ENCODE measurements at places on chromosomes 5 and 9. TPM values are rescaled to one million over a fixed set of nuclear protein-coding genes. Genes with fewer than 3 reads are reported as not detected.

DNA sequence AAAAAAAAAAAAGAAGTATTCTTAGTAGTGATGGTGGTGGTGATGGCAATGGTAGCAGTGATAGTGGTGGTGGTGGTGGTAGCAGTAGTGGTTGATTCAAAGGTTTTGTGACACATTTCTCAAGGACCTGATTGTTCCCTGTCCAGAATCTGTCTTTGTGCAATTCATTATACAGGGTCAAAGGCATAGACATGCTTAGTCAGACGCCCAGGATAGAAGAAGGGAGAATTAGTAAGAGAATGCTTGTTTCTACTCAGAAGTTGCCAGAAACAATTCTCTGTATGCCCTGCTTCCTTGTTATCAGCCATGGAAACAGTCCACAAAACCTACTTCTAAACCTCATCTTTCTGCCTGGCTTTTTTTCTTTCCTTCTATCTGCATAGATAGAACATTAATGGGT lies 89.4 kb downstream of the SLC44A1 start:
- no peak for DNase-seq

DNA sequence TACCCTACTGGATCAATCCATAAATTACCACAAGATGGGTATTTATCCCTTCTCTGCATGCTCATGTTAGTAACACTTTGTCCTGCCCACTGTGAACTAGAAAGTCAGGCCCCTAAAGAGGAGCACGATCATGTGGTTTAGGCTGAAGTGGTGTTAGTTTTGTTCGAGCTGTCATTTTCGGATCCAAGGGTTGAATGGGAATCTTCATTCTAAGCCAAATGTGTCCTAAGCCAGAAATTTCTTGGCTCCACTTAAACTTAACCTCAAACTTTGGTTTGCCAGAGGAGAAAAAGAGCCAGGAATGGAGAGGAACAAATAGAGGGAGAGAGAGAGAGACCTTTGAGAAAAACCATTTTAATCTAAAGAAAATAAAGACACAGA lies 837.7 kb upstream of the ZNF608 start:
- no peak for DNase-seq

GRCh38 chr5:78537821-78538220 lies 110.8 kb downstream of the LHFPL2 start:
- DNase-seq, result peak; percentile 69

GRCh38 chr5:161966564-161966963 lies 101.0 kb upstream of the GABRG2 start:
- no peak for DNase-seq

Gene SLC45A2
- 0.59 TPM for total RNA-seq

Gene TPPP
- total RNA-seq, result not detected

DNA sequence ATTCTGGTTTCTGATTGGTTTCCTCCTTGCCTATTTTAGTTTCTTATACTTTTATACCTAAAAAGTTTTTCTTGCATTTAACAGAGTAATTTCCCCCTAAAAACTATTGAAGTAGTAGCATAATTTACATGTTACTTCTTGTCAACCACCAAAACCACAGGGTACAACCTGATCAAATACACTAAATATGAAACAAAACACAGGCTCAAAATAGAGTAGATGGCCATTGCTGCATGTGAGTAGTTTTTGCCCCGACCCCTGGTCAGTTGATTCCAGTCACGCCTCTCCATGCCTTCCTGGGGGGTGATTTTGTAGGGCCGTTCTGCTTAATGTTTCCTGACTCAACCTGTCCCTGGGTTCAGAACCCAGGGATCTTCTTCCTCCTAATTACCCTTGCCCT lies 101.8 kb downstream of the TLE4 start:
- DNase-seq, result no peak

DNA sequence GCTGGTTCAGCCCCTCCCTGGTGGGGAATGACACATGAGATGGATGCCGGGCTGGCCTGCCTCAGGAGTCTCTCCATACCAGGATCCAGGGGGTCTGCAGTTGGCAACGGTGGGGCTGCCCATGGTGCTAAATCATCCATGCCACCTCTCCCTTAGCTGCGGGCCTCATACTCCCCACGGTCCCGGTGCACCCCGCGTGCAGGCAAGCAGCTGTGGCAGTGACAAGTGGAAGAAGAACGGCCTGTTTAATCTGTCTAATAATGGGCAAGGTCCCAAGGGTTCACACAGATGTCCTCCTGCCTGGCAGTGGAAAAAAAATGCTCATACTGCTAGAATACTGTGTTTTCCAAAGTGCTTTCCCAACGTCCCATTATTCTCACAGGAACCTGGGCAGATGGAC lies 196.9 kb upstream of the PANK3 start:
- DNase-seq, result no peak

Data from osteoblast (primary cell).